CD4-positive, alpha-beta T cell treated with Interleukin-4 for 1 hour (primary cell): ENCODE measurements at places on chromosomes 7 and 10.

DNA sequence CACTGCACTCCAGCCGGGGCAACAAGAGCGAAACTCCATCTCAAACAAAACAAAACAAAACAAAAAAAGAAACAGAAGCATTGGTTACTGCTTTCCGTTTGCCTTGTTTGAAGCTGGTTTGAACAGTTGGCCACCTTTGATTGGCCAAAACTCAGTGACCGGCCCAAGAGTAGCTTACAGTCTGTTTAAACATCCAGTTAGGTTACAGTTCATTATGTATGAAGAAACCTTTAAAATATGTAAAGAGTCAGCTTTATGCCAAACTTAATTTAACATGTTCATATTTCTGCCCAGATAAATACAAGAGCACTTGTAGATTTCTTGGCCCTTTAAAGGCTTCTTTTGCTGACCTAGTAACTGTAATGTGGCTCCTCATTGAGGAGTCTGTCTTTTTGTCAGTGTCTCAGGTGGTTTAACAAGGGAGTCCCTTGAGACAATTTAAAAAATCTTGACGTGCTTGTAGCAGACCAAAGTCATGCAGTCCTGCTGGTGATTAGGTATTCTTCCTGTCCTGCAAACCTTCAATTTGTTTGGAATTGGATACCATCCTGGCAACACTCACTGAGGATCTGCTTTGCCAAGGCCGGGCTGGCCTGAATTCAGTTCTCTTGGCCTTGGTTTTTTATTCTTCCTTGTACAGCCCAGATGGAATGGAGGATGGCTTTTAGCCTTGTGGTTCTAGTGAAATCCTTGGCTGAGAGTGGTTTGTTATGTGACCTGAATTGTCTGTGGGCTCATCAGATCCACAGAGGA is 128.9 kb downstream of the PLXDC2 start:
- no peak for DNase-seq

- peak; percentile 40 for DNase-seq
These were observed 124.2 kb upstream of the ZNF746 start for GRCh38 chr7:149621776-149622175.

DNA sequence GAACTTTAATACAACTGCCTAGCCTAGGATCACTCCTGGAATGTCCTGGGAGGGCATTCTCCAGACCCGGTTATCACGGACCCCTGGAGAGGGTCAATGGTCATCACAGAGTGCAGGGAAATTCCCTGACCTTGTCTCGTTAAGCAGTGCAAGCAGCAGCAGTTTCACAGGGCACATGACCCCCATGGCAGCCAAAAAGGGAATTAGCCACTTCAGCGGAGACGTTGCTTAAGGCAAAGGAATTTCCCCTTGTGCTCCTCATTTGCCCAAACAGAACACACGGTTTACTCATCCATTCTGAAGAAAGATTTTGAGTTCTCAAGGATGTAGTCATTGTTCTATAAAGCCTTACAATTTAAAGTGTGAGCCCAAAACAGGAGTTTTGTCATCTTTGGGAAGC is 260.3 kb downstream of the SNX13 start:
- DNase-seq: peak; percentile 57

- no peak for DNase-seq
These were observed 55.8 kb downstream of the PRKG1 start for GRCh38 chr10:51129946-51130544.
